ENCODE measurements at places on chromosomes 3 and 15.

GRCh38 chr3:126264952-126265351 lies 84.6 kb upstream of the ALDH1L1 start:
- no peak for DNase-seq

DNA sequence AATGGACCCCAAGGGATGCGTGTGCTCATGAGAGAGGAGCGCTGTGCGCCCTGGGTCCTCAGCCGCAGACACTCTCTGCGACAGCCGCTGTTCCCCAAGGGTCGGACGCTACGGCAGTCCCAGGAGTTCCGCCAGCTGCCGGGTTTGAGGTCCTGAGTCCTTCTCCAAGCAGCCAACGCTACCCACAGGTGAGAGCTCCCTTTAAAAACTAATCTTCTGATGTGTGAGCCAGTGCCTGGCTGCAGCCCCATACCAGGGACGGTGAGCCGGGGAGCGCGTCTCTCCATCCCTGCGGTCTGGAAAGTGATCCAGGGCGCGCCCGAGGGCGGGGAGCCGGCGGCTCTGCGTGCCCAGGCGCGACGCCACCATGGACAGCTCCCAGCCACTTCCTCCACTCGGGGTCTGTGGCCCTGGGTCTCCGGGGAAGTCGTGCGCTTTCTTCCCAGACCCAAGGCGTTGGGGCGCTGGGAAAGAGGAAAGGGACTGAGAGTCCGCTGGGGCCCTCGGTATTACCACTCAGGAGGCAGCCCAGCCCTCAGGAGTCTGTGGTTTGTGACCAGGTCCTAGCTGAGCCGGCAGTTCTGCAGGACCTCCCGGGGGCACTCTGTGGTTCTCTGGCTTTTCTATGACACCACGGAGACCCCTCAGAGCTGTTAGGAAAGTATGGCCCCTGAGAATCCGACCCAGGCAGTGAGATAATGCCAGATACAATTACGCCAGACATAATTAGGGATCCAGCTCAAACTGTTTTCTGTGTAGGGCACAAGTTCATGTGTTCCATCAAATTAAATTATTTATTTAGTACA lies 1.4 kb downstream of the CEMIP start:
- DNase-seq: no peak

DNA sequence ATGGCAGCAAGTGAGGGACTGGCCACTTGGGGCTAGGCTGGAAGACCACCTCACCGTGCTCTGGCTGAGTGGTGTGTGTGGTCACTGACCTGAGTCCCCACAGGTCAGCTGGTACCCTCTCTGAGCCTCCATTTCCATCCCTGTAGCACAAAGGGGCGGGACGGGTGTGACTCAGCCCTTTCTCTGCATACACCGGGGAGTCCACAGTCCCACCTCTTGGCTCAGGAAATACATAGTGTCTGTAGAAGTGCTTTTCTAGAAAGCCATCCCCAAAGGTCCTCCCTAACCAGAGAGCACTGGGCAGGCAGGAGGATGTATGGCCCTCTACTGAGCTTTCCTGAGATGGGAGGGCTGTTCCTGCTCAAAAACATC lies 27.2 kb downstream of the WNT7A start:
- DNase-seq: no peak

GRCh38 chr3:155890671-155891190 lies 20.3 kb downstream of the GMPS start:
- DNase-seq: no peak

DNA sequence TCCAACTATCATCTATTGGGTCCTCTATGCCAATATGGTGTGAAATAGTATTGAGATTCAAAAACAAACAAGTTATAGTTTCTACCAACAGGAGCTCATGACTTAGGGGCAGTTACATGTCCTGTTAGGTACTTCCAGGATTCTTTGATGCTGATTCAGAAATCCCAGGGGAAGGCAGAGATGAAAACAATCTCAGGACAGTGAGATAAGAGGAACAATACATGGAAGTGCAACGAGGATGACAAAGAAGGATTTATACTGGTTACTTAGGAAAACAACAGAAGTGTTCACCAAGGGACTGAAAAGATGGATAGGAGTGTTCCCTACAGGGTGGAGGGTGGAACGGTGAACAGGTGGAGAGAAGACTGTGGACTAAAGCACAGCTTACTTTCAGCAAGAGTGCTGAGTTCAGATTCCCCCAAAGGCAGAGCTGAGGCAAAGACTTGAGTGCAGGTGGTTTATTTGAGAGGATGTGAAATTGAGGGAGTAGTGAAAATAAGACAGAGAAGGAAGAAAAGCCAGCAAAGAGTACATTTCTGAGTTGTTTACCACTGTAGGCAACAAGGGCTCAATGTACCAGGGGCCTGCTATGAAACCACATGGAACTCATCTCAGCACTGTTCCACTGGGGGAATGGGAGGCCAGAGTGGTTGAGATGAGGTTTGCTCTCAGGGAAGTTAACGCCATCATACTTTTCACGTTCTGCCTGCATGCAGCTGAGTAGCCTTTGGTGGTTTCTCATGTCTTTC lies 68.1 kb downstream of the TRIM69 start:
- no peak for DNase-seq

DNA sequence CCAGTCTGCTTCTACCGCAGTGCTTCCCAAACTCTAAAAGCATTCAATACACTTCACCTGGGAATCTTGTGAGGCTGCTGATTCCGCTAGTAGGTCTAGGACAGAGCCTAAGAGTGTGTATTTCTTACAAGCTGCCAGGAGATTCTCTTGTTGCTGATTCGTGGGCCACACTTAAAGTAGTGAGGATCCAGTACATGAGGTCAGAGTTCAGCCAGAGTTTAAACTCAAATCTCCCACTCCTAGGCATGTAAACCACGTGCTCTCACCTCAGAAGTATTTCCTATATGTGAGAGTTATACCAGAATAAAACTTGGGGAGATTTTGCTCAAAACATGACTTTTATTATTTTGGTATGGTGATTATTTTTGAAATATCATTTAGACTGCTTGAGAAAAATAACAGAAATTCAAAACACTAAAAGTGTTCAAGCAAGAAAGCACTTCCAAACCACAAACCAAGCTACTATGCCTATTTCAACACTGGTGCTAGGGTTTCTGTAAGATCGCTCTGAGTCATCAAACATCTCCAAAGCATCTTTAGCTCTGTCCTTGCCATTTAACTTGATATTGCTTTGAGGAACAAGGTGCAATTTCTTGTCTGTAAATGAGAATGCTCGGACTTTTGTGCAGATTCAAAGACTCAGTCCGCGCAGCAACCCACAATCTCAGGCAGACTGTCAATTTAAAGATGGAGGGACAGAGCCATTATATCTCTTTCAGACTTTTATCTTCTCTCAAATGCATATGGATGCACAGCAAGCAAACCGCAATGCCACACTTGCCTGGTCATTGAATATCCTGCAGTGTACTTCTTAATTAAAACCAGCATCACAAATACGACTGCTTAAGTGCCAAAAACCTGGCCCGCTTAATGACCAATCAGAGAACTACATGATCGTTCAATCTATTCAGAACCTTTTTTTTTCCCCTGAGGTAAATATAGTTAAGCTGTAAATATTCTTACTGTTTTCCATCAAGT lies 59.8 kb downstream of the AGTR1 start:
- no peak for DNase-seq

DNA sequence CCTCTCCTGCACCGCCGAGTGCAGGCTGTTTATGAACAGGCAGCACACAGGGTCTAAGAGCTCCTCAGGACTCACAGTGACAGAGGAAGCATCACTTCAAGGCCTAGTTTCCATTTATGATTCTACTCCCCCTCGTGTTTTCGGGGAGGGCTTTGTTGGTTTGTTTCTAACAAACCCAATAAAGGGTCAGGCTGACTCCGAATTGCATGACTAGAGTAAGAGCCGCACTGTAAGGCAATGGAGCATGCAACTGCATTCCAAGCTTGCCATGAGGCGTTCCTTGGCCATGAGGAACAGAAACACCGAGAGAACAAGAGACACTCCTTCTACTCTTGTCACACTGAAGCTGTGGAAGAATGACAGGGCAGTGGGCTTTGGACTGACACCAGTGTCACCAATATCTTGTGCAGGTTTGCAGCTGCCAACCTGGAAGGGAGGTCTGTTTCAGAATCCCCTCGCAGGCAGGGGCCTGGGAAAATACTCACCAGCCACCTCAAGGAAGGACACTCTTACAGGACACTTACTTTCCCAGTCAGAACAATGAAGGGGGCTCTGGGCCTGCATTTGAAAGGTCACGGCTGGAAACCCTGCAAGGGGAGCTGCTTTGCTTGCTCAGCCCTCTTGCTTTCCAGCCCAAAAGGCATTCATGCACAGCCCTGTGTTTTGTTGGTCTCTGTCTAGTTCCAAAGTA lies 96.8 kb downstream of the ADAMTS17 start:
- DNase-seq: no peak

GRCh38 chr3:150145659-150146058 lies 175.0 kb upstream of the PFN2 start:
- no peak for DNase-seq

DNA sequence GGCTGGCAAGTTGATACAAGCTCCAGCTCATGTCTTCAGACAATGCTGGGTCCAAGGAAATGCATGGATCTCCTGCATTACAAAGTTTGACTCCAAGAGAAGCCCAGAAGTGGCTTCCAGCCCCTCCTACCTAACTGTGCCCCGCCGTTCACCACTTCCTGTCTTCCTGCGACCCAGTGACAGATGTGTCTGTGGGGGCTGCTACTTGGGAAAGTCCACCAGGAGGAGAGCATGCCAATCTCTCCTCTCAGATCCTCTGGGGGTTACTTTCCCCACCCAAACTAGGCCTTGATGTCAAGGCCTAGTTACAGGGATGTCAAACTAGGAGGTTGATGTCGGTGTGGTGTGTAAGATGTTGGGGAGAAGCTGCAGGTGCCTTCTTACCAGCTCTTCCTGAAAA lies 133.6 kb upstream of the RASGRP1 start:
- DNase-seq: no peak

GRCh38 chr3:59425371-59425770 lies 375.5 kb upstream of the CFAP20DC start:
- no peak for DNase-seq

DNA sequence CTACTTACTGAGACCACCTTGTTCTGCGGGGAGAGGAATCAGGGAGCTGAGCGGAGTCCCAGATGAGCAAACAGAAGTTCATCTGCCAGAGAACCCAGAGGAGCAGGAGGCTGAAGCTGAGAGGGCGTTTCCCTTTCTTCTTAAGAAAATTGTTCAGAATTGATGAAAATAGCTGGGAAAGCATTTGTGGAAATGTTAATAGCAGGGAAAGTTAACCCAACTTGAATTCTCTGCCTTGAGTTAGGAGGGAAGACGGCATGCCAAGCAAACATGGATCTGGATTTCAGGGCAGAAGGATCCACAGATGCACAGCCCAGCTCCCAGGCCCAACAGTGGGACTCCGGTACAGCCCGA lies 23.2 kb downstream of the CRABP1 start:
- DNase-seq: no peak

DNA sequence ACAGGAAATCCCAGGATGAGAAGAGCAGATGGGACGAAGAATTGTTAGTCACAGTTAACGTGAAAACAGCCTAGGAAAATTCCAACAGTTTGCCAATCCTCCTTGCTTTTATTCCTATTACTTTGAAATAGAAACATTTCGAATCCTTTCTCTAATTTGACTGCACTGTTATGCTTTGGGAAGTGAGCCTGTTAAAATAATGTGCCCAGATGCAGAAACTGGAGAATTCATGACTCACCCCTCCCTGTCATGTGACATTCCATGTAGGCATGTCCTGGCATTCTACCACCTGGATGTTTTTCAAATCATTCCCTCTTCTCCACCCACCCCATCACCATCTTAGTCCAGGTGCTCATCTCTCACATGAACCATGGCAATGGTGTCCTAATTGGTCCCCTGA lies 107.3 kb downstream of the MINAR1 start:
- no peak for DNase-seq

DNA sequence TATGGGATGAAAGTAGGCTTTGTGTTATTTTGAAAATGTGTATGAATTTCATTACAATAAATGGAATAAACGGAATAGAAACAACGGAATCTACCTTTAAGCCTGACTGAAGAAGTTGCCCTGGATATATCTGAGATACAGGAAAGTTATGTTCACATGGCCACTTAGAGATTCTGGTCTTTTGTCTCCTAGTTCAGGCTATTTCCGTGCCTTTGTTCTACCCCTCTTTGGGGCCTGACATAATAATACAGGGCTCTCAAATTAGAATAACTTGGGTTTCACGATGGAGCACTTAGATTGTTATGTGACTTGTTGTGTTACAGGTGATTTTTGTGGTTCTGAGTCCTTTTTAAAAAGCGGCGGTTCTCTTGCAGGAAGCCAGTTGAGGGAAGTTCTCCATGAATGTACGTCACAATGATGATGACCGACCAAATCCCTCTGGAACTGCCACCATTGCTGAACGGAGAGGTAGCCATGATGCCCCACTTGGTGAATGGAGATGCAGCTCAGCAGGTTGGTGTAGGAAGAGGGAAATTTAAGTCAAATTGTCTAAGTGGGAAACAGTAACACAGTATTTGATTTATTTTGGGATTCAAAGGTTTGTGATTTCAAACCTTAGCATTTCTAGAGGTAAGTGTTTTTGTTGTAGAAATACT lies 72.8 kb downstream of the FNDC3B start:
- DNase-seq: no peak

- no peak for DNase-seq
Observed at GRCh38 chr3:71208211-71209095, 375.1 kb downstream of the FOXP1 start.

DNA sequence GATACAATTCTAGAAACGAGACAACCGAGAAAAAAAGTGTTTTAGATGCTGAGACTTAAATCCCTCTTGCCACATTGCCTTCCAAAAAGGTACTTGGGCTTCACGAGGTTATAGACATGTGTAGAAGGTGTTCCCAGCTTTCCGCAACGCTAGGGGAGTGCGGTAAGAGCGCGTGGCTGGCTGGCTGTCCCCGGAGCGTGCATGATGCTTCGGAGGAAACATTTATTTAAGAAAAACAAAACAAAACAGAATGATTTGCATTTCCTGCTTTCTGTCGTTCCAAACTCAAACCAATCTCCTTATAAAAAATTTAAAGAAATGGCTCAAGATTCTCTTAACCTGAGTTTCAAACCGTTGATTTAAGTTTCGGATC lies 841 bp downstream of the SLC6A20 start:
- no peak for DNase-seq

DNA sequence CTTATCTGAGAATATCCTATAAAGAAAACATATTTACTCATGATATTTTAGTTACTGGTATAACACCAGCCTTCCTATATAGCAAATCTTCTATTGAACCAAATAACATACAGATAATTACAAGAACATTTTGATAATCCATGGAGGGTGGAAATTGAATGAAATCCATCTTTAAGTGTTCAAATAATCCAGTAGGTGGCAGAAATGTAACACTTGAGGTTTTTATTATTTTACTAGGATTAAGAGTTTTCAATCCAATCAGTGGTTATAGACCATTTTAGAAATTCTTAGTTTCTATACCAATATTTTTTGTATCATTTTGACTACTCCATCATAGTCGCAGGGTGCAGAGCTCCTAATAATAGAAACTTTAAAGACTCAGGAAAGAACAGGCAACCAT lies 101.9 kb upstream of the KCNH8 start:
- peak; percentile 8 for DNase-seq

GRCh38 chr3:30259730-30260129 lies 346.7 kb upstream of the TGFBR2 start:
- DNase-seq: no peak

GRCh38 chr3:42410370-42411131 lies at the start of gene LYZL4:
TSS of gene LYZL4 (minus strand) at chr3:42410610. CDS start at chr3:42407251, 3,359 bp downstream.
- DNase-seq: no peak
